Activated naive CD8-positive, alpha-beta T cell treated with anti-CD3 and anti-CD28 coated beads, Interleukin-2, amount 50 U/mL, for 24 hours (primary cell): ENCODE measurements at places on chromosomes 11 and 22.

DNA sequence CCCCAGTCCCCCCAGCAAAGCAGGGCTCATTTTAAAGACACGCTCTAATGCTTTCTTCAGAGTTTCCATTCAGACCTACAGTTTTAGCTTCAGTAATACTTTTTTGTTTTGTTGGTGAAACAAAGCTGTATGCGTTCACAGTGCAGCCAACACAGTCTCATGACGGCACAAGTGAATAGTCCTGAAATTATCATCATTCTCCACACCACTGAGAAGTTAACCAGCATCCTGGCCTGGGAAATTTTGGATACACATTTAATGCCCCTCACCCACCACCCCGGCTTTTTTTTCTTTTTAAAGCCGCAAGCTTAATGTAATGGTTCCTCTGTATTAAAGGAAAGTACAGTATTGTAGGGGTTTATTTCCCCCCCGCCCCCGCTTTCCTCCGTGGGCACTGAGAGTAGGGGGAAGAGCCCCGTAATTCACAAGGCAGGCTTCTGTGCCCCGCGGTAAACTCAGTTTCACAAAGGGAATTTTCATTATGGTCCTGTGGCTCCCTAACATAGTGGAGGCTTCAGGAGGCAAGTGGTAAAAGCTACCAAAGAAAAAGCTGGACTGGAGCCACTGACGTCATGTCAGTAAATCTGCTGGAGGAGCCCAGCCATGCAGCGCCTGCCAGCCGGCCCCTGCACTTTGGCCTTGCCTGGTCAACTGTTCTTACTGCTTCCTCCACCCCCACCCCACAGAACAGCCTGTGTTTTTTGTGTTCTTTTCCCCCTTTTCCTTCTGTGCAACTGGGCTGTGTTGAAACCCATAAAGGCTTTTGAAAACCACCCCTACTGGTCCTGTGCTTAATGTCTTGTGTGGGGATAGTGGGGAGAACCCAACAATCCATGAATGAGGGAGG lies 18.2 kb downstream of the TEAD1 start:
- peaks cover 12% of the 10 kb centered on the region for H3K4me1 ChIP-seq
- no peak overlapping the region for H3K4me3 ChIP-seq
- no peak overlapping the region for H3K27ac ChIP-seq
- H3K27me3 ChIP-seq = peaks cover 81% of the 10 kb centered on the region
- no peaks in the 10 kb centered on the region for H3K36me3 ChIP-seq
- no peak for DNase-seq

GRCh38 chr22:50281957-50282356 lies 11.8 kb upstream of the MAPK11 start:
- H3K4me3 ChIP-seq = no peak overlapping the region
- H3K27ac ChIP-seq = no peak overlapping the region
- no peaks in the 10 kb centered on the region for H3K4me1 ChIP-seq
- DNase-seq = no peak
- no peaks in the 10 kb centered on the region for H3K36me3 ChIP-seq
- no peaks in the 10 kb centered on the region for H3K27me3 ChIP-seq

DNA sequence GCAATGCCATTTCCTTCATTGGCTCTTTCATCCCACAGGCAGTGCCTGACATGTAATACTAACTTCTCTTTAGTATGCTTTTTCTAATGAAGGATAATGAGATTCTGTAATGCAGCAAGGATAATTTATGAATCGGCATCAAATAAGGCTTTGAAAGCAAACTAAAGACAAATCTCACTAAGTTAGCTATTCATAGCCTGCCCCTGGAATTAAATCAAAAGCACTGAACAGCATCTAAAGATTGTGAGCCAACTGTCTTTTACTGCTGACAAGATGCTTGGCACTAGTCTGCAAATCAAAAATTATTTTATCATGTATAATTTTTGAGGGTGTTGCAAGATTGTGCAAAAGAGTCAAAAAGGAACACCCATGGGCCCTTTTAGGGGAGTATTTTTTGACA lies 265.0 kb downstream of the CASP12 start:
- H3K4me3 ChIP-seq = no peak overlapping the region
- no peaks in the 10 kb centered on the region for H3K36me3 ChIP-seq
- no peak for DNase-seq
- H3K4me1 ChIP-seq = no peaks in the 10 kb centered on the region

DNA sequence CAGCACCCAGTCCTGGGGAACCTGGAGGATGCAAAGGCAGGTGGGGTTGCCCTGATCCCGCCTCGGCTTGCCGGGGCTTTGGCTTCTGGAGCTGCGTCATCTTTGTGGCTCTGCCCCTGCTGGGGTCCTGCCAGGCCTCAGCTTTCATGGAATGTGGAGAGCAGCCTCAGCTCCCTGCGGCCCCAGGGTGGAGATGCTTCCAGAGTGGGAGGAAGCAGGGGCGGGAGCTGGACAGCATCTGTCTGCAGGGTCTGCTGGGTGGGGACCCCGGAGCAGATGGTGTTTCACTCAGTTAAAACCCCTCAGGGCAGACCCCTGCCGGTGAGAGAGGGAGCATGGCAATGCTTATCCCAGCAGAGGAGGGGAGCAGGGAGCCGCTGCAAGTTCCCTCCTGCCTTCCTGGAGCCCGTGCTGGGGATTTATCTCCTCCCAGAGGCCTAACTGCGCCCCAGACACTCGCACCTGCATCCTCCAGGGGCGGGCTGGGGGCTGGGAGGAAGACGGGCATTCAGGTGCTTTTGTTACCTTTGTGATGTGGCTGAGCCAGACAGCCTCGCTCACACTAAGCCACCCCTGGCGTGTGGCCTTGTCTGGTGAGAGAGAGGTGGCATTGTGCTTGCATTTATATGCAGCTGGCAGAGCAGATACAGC lies 15.7 kb downstream of the GRIK4 start:
- H3K27me3 ChIP-seq = peaks cover 30% of the 10 kb centered on the region
- no peak overlapping the region for H3K27ac ChIP-seq
- no peak overlapping the region for H3K4me3 ChIP-seq
- no peaks in the 10 kb centered on the region for H3K36me3 ChIP-seq
- no peaks in the 10 kb centered on the region for H3K4me1 ChIP-seq
- no peak for DNase-seq

DNA sequence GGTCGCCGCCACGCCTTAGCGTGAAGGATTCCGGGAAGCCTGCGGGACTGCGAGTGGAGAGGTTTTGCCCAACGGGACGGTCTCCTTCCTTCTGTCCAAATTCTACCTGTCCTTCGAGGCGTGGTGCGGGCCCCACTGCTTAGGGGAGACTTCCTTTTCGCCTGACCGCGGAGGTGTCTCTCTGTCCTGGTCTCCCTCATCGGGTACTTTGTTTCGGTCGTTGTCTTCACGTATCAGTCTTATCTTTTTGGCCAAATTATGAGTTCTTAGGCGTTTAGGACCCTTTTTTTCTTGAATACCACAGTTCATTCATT lies 388 bp downstream of the HINFP start:
- H3K4me3 ChIP-seq = peak overlapping the region; percentile 93
- H3K27ac ChIP-seq = peak overlapping the region; percentile 82
- DNase-seq = no peak
- no peaks in the 10 kb centered on the region for H3K27me3 ChIP-seq
- peaks cover 22% of the 10 kb centered on the region for H3K36me3 ChIP-seq

DNA sequence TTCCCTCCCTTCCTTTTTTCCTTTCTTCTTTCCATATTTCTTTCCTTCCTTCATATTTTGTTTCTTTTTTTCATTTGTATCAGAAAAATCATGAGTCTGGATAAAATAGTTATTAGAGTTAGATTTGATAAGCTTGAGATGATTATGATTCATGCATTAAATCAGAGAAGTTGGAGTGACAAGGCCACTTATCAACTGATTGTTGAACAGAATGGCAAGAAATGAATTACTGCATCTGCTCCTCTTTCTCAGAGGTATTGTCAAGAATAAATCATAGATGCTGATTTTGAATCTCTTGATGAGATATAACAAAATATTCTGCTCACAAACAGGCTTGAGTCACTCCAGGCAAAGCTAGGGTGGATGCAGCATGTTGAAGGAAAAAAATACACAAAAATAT lies 54.6 kb upstream of the ANO5 start:
- H3K4me3 ChIP-seq = no peak overlapping the region
- no peak for DNase-seq
- H3K27me3 ChIP-seq = no peaks in the 10 kb centered on the region
- no peaks in the 10 kb centered on the region for H3K36me3 ChIP-seq
- H3K4me1 ChIP-seq = no peaks in the 10 kb centered on the region

DNA sequence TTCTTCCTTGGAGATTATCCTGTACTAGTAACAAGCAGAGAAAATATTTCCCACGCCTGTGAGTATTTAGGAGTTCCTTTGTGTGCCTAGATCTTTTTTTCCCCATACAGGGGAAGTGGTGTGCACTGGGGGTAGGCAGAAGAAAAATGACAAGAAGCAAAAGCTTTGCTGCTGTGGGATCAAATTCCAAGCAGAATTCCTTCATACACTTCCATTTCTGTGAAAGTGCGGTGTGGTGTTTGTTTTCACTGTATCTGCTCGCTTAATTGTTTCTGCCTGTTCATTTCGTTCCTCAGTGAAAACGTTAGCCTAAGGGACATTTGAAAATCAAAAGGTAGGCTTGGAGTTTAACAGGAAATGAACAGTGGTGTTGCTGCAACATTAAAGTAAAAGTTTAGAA lies 47.9 kb downstream of the BLID start:
- H3K27me3 ChIP-seq = peaks cover 8% of the 10 kb centered on the region
- H3K4me3 ChIP-seq = no peak overlapping the region
- H3K36me3 ChIP-seq = no peaks in the 10 kb centered on the region

- H3K27me3 ChIP-seq = peaks cover 2% of the 10 kb centered on the region
- H3K27ac ChIP-seq = no peak overlapping the region
- peaks cover 2% of the 10 kb centered on the region for H3K4me1 ChIP-seq
- H3K36me3 ChIP-seq = no peaks in the 10 kb centered on the region
Measured at GRCh38 chr11:129333873-129334272, 41.8 kb upstream of the BARX2 start.

DNA sequence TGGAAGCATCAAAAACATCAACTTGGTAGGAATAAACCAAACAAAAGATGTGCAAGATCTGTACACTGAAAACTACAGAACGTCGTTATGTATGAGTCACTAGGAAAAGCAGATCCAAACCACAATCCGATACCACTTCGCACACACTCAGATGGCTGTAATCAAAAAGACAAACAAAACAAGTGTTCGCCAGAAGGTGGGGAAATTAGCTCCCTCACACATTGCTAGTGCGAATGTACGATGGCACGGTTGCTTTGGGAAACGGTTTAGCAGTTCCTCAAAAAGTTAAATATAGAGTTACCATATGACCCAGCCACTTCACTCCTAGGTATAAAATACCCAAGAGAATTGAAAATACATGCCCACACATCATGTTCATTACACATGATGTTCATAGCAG lies 14.8 kb upstream of the CARD10 start:
- no peak overlapping the region for H3K27ac ChIP-seq
- H3K4me3 ChIP-seq = no peak overlapping the region
- peaks cover 10% of the 10 kb centered on the region for H3K27me3 ChIP-seq
- peaks cover 27% of the 10 kb centered on the region for H3K4me1 ChIP-seq

GRCh38 chr22:42702675-42703074 lies 18.0 kb downstream of the A4GALT start:
- no peaks in the 10 kb centered on the region for H3K4me1 ChIP-seq
- H3K36me3 ChIP-seq = no peaks in the 10 kb centered on the region
- DNase-seq = no peak
- H3K27me3 ChIP-seq = peaks cover 2% of the 10 kb centered on the region
- H3K27ac ChIP-seq = no peak overlapping the region

- H3K27me3 ChIP-seq = no peaks in the 10 kb centered on the region
- peak overlapping the region; percentile 35 for H3K27ac ChIP-seq
- H3K36me3 ChIP-seq = peaks cover 11% of the 10 kb centered on the region
Measured at GRCh38 chr11:35049859-35050531, 89.0 kb upstream of the CD44 start.

DNA sequence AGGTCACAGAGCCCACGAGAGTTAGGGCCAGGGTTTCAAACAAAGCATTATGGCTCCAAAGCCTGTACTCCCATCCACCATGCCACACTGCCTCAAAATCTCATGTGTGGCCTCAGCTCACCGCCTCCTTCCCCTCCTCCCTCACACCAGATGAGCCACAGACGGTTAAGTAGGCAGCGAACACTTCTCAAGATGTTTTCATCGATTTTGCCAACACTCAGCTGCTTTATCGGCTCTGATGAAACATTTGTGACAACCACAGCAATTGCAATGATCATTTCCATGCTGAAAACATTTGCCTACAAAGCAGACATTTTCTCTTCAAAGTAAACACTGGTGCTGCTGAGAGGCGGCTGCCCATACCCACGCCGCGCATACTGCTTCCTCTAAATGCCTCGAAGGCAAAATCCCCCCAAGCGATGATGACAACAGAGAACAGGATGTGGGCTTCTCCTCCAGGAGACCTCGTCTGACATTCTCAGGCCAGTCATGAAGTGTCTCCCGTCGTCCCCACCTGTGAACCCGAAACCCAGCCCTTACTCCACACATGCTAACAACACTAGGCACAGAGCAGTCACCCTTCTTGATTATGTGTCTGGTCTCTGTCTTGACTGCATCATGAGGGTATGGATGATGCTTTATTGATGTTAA lies 599.2 kb downstream of the SOX6 start:
- H3K4me1 ChIP-seq = no peaks in the 10 kb centered on the region
- no peak for DNase-seq
- no peak overlapping the region for H3K27ac ChIP-seq
- H3K36me3 ChIP-seq = no peaks in the 10 kb centered on the region

- H3K4me3 ChIP-seq = peak overlapping the region; percentile 66
- peaks cover 37% of the 10 kb centered on the region for H3K27me3 ChIP-seq
- H3K4me1 ChIP-seq = peaks cover 13% of the 10 kb centered on the region
- no peaks in the 10 kb centered on the region for H3K36me3 ChIP-seq
- no peak overlapping the region for H3K27ac ChIP-seq
Measured at GRCh38 chr11:119148720-119149017, 183 bp upstream of the ABCG4 start.

DNA sequence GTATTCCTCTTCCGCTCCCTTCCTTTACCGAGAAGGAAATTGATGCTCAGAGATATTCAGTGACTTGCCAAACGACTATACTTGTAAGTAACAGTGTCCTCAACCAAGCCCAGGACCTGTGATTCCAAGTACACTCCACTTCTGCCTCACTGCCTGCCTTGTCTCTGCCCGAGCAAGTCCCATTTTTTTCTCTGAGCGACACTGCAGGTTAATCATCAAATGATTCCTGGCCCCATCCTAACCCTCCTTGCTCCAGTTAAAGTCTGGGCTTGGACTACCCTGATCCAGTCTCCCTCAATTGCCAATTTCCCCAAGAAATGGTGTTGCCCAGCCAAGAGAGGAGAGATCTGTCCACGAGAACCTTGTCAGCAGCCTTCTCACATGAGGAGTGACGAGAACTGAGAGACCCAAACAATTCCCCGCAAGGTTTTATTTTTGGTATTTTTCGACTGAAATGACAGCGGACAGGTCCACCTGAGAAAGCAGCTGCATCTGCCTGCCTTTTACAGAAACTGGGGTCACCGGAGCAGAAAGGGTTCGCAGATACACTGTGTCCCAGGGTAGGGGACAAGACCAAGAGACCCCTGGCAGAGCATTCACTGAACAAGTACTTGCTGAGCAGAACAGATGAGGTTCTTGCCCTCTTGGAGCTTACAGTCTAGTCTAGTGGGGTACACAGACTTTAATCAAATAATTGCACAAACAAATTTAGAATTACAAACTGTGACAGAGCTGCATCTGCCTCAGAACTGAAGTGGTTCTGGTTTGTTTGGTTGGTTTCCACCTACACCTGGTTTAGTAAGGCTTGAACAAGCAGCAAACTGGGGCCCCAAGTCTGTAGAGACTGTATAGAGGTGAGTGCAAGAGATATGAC lies 11.4 kb downstream of the POU2AF1 start:
- peak overlapping the region; percentile 74 for H3K27ac ChIP-seq
- peaks cover 5% of the 10 kb centered on the region for H3K36me3 ChIP-seq
- no peak for DNase-seq
- H3K27me3 ChIP-seq = no peaks in the 10 kb centered on the region
- H3K4me3 ChIP-seq = no peak overlapping the region
- H3K4me1 ChIP-seq = peaks cover 61% of the 10 kb centered on the region

GRCh38 chr11:129854232-129854805 lies 38.7 kb downstream of the TMEM45B start:
- peak overlapping the region; percentile 19 for H3K4me3 ChIP-seq
- H3K27ac ChIP-seq = no peak overlapping the region
- peaks cover 4% of the 10 kb centered on the region for H3K36me3 ChIP-seq
- DNase-seq = no peak
- H3K4me1 ChIP-seq = peaks cover 34% of the 10 kb centered on the region
- no peaks in the 10 kb centered on the region for H3K27me3 ChIP-seq
